NCI-H524 (cell line): ENCODE measurements at places on chromosomes 4 and X.

- no peak for DNase-seq
Measured at GRCh38 chr4:82983444-82983843, 27.2 kb downstream of the LIN54 start.

GRCh38 chr4:83723609-83724008, 187.7 kb downstream of the GPAT3 start:
- no peak for DNase-seq

DNA sequence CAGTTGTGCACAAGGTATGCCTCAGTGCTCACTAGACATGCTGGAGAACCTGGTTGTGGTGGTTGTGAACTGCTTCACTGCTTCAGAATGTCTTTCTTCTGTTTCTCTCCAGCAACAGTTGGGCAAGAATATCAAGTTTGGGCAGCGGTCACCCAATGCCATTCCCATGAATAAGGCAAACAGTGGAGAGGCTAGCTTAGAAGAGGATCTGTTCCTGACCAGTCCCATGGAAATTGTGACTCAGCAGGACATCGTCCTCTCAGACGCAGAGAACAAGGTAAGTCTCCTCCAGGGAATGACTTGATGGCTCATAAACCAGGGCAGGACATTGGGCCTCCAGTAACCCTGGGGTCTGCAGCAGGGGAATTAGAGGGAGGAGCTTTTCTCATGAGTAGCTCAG, 79.9 kb downstream of the AASDH start:
- no peak for DNase-seq

DNA sequence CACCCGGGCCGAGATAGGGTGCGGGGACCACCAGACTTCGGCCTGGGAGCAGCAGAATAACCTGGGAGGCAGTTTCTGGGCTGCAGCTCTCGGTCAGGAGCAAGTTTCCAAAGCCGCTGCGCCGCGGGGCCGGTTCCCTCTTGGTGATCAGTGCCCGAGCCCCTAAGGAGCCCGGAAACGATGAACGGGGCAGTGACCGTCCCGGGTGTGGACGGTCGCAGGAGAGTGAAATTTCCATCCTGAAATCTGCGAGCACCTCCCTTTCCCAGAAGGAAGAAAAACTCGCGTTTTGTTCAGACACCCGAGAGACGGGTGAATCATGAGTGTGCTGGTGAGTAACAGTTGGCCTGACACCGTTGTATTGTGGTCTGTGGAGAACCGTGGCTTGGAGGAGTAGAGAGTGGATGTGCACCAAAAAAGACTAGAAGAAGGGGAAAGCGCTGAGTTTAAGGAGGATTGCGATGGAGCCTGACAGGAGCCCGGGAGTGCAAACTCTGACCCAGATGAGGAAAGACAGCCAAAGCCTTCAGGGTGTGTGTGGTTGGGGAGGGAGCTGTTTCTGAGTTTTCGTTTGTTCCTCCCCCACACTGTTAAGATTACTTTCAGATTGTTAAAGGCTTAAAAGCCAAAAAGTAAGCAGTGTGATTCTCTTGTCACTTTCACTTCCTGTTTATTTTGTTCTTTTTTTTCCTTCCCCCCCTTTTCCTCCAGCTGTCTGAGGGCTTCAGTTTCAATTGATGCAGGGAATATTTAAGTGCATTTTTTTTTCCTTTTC, 828 bp downstream of the MCUB start:
- peak; percentile 14 for DNase-seq

DNA sequence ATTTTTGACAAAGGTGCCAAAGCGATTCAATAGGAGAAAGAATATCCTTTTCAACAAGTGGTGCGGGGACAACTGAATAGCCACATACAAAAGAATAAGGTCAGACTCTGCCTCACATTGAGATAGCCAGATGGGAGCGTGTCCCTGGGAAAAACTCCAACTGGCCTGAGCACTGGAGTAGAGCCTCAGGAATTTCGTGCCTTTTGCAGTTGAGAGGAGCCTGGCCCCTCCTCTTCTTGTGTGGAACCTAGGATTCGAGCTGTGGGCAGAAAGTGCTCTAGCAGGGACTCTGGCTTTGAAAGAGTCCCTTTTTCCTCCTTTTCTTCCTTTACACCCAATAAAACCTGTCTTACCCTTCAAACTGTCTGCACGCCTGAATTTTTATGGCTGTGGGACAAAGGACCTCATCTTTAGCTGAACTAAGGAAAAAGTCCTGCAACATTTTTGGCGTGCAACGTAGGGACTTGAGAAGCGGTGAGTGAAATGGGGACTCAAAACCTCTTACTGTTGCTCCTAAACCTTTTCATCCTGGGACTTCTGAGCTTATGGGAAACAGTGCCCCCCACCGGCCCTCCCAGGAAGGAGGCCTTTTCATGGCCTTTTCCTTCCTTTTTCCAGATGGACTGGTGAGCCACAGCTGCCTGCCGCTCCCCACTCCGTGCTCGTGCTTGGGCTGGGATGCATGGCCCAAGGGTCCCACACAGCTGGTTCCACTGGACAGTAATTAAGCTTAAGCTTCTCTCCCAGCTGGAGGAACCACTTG, 68.6 kb downstream of the BMP15 start:
- no peak for DNase-seq

DNA sequence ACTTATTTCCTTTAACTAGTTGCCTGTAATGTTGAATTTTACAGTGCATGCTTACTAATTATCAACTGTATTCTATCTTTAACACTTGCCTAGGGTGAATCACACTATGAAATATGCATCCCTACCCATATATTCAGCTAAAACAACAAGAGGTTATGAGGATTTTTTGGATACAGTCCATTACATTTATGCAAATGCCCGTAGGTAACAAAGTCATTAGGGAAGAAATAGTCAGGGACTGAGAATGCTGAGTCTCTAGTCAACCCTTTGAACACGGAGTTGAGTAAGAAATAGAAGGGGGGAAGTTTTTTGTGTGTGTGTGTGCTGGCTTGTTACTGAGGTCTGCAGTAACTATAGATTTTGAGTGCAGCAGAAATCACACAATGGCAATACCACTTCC, 26.1 kb upstream of the CBLL2 start:
- no peak for DNase-seq
